ENCODE measurements at places on chromosomes 1 and 21.

DNA sequence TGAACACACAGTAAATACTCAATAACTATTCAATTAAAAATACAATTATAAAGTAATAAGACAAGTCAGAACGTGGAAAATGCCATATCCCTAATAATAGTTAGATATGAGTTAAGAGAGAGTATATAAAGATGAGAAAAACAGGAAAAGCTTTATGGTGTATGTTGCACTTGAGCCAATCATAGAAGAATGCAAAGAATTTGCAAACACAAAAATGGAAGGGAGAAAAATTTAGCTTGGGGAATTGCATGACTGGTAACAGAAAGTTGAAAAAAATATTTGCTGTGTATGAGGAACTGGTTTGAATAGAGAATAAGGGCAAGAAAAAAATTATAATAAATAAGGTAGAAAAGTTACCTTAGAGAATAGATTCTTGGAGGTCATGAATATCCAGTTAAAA lies 739.6 kb upstream of the CXADR start:
- H3K4me1 ChIP-seq: no peaks in the 10 kb centered on the region
- H3K4me3 ChIP-seq: no peak overlapping the region
- H3K27ac ChIP-seq: no peak overlapping the region
- no peaks in the 10 kb centered on the region for H3K27me3 ChIP-seq

DNA sequence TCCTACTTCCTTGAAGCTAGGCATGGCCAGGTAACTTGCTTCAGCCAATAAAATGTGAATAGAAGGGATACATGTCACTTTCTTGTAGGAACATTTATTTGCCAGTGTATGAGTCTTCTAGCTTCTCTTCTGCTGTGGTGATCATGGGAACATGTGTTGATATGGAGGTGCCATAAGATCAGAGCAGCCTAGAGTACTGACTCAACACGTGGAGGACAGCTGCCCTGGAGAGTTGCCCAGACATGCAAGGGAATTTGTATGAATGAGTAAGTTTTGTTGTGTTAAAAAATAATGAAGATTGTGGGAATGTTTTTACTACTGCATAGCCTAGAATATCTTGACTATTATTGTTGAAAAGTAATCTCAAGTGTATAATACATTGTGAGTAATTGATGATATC lies 502.3 kb downstream of the NUF2 start:
- DNase-seq: no peak
- H3K27me3 ChIP-seq: no peaks in the 10 kb centered on the region
- no peak overlapping the region for H3K27ac ChIP-seq
- H3K4me1 ChIP-seq: no peaks in the 10 kb centered on the region

DNA sequence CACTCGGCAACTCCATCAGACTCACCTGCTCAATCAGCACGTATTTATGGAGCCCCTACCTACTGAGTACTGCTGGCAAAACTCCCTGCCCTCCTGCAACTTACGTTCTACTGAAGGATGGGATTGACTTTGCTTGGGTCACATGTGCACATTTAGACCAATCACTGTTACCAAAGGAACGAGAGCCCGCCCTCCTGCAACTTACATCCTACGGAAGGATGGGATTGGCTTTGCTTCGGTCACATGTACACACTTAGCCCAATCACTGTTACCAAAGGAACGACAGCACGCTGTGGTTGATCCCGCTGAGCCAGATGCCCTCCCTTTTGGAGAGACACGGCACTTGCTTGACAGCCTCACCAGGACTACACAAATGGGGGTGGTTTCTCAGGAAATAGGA lies 46.0 kb downstream of the UBIAD1 start:
- no peaks in the 10 kb centered on the region for H3K36me3 ChIP-seq
- no peak overlapping the region for H3K4me3 ChIP-seq
- no peaks in the 10 kb centered on the region for H3K4me1 ChIP-seq

DNA sequence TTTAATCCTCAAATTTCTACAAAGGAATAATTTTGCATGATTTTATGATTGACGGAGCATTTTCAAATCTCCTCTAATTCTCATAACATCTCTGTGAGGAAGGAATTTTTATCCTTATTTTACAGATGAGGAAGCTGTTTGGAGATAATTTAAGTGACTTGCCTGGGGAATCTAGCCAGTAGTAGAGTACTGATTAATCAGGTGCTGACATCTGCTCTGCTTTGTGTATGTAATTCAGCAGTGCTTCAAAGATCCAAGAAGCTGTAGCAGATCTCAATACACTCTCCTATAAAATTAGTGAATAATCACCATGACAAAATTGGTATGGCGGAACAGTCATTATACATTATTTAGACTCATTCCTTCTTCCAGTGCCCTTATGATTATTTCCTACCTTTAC lies 46.0 kb downstream of the DPH5 start:
- H3K36me3 ChIP-seq: peaks cover 70% of the 10 kb centered on the region
- no peak overlapping the region for H3K27ac ChIP-seq
- no peak for DNase-seq
- H3K4me1 ChIP-seq: peaks cover 10% of the 10 kb centered on the region

GRCh38 chr21:42495765-42496119 lies 282 bp downstream of the RSPH1 start:
- peak overlapping the region; percentile 75 for H3K4me3 ChIP-seq
- no peak for DNase-seq
- peaks cover 2% of the 10 kb centered on the region for H3K27me3 ChIP-seq
- H3K36me3 ChIP-seq: no peaks in the 10 kb centered on the region

DNA sequence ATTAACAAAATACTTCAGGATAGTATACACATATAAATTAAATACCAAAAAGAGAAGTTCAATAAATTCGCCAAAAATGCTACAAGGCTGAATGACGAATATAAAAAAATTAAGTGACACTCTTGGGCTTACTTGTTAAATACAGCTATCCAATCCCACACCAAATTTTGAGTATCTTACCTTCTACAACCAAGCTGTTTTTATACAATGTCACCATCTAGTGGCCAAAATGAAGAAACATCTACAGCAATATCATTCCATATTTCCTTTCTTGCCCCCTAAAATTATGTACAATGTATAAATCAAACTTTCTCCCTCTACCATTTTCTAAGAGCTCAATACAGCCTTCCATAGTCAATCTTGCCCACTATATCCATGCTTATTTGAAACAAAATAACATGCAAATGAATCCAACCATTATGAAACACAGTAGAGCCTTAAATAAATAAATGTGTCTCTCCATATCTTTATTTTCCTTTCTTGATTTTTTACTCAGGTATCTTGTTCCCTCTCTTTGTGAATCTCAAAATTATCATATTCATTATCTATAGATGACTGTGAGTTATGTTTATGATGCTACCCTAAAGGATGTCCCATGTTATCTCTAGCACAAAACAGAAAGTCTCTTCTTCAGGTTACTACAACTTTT lies 86.3 kb downstream of the ACBD6 start:
- no peak overlapping the region for H3K27ac ChIP-seq
- no peaks in the 10 kb centered on the region for H3K4me1 ChIP-seq
- no peak for DNase-seq
- H3K4me3 ChIP-seq: no peak overlapping the region
- H3K27me3 ChIP-seq: no peaks in the 10 kb centered on the region

GRCh38 chr1:87556326-87556725 lies 227.6 kb downstream of the LMO4 start:
- no peak for DNase-seq
- no peaks in the 10 kb centered on the region for H3K27me3 ChIP-seq

- H3K27ac ChIP-seq: no peak overlapping the region
- no peak overlapping the region for H3K4me3 ChIP-seq
- H3K36me3 ChIP-seq: peaks cover 20% of the 10 kb centered on the region
- no peak for DNase-seq
Observed at GRCh38 chr1:44296086-44296485, 59.0 kb downstream of the ERI3 start.

DNA sequence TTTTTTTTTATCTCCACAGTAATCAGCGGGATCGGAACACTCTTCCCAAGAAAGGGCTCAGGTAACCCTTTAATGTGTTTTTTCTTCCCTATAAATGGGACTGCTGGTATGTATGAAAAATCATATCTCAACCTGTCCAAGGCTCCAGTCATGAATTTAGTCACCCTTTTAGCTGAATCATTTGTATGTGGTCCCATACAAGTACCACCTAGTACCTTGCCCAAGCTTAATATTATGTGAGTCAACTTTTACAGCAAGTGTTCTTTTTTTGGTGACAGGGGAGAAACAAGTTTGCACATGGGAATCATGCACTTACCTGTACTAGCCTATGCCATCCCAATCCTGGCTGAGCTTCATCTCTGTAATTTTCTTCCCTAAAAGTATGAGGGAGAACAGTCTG lies 43.7 kb upstream of the IPO9 start:
- no peaks in the 10 kb centered on the region for H3K36me3 ChIP-seq
- H3K4me3 ChIP-seq: no peak overlapping the region
- H3K4me1 ChIP-seq: no peaks in the 10 kb centered on the region
- H3K27ac ChIP-seq: no peak overlapping the region

GRCh38 chr1:210376836-210377372 lies 48.2 kb downstream of the HHAT start:
- no peak for DNase-seq
- H3K36me3 ChIP-seq: no peaks in the 10 kb centered on the region
- no peaks in the 10 kb centered on the region for H3K27me3 ChIP-seq
- peaks cover 27% of the 10 kb centered on the region for H3K4me1 ChIP-seq
- H3K27ac ChIP-seq: no peak overlapping the region

DNA sequence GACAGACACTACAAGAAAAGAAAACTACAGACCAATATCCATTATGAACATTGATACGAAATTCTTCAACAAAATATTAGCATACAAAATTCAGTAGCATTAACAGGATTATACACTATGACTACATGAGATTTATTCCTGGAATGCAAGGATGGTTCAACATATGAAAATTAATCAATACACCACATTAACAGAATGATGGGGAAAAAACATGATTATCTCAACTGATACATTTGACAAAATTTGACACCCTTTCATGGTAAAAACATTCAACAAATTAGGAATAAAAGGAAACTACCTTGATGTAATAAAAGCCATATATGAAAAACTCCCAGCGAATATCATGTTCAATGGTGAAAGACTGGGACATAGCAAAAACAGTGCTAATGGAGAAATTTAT lies 31.5 kb downstream of the TRPM2 start:
- no peak overlapping the region for H3K4me3 ChIP-seq
- no peaks in the 10 kb centered on the region for H3K4me1 ChIP-seq
- H3K36me3 ChIP-seq: peaks cover 3% of the 10 kb centered on the region
- no peak for DNase-seq
- no peaks in the 10 kb centered on the region for H3K27me3 ChIP-seq
- H3K27ac ChIP-seq: no peak overlapping the region

DNA sequence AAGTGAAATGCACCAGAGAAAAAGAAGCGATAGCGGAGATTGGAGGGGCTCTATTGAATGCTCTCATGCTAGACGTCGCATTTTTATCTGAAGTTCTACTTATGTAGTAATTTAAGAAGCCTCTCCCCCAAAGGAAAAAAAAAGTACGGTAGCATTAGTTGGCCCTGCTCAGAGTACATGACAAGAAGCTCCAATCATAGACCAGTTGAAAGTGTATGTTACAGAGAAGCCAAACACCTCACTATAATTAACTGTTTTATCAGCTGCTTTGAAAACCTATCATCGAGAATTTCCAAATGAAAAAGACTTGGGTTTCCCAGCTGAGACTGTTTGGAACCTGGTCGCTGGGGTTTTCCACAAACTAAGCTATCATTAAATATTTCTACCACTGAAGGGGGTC lies 19.6 kb upstream of the OVAAL start:
- no peaks in the 10 kb centered on the region for H3K4me1 ChIP-seq
- peaks cover 4% of the 10 kb centered on the region for H3K27me3 ChIP-seq
- no peak for DNase-seq
- no peak overlapping the region for H3K4me3 ChIP-seq
- H3K27ac ChIP-seq: no peak overlapping the region
- no peaks in the 10 kb centered on the region for H3K36me3 ChIP-seq

DNA sequence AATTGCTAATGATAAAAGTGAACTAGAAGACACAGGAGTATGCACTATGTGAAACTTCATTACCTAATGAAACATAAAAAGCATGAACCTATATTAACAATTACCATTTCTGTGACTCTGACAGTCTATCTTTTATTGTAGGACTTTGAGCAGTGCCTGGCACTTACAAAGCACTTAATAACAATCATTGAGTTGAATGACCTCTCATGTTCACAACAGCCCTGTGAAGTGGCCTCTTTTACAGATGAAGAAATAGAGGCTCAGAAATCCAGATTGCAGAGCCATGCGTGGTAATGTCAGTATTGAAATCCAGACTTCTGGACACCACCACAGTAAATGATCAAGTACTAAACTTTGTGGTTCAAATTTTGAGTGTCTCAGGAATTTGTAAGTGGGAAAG lies 326.4 kb downstream of the NTNG1 start:
- H3K4me3 ChIP-seq: no peak overlapping the region
- peaks cover 20% of the 10 kb centered on the region for H3K27me3 ChIP-seq
- H3K27ac ChIP-seq: no peak overlapping the region
- no peaks in the 10 kb centered on the region for H3K4me1 ChIP-seq
- no peak for DNase-seq
